ENCODE measurements at places on chromosomes 3 and 15.
A peak's percentile ranks its signal among the peaks of the same experiment; 100 is the strongest.

DNA sequence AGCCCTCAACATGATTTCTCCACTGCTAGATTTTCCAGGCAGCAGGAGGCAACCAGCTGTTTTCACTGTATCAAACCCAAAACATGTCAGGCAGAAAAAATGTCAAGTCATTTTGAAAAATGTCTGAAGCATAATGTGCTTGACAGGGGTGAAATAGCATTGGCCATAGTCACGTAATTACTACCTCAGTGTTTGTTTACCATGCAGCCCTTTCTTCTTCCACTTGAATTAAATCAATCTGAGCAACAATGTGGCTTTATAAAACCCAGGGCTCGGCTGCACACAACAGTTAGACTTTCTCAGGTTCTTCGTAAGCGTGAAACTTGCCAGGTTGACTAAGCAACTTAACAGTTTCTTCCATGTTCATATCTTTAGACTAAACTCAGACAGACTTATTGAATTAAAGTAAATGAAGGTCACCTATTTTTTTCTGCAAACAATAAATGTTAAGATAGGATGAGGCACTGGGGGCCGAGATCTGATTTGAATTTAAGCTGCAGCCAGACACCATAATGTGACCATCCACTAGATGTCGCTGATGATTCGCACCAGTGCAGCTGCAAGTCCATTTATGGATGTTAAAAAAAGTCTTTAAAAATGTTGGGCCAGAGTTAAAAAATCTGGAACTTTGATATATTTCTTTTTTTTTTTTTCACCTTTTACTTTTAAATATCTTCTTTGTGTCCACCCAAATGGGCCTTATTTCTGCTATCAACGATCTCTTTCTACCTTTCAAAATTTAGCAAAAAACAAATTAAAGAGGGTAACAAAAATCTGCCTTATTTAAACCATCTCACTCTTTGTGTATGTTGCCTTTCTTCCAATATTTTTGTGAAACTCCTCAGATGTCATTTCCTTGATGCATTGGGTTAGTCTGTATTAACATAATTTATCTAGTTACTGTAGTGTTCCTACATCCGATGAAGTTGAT, 305.9 kb downstream of the CACNA2D3 start:
- DNase-seq = peak; percentile 68

- DNase-seq = peak; percentile 48
Observed at GRCh38 chr15:52651868-52652267, 27.3 kb downstream of the ATOSA start.

GRCh38 chr3:177448987-177449359, 251.7 kb upstream of the TBL1XR1 start:
- DNase-seq = no peak

DNA sequence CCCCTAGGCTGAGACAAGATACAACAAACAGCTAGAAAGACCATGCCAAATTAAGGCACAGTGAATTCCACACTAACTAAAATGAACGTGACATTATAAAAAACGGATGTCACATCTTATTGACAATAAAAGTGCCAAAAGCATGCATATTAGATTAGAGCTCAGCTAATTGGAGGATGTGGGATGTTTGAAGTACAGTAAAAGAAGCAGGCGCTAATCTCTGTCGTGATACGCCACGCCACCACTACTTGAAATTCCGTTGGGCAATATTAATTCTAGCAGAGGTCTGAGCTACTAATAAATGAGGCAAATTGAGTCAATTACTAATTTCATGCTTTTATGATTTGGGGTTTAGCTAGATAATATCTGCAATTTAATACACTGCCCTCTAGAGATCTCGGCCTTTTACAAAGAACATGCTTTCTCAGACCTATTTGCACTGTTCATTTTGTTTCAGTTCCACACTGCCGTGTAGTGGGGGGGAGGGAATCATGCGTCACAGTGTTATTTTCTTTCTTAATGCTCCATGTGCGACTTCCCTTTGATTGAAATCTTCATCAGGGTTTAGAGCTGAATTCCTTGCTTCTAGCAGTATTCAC, 52.9 kb upstream of the ROBO2 start:
- DNase-seq = no peak

- DNase-seq = no peak
Observed at GRCh38 chr3:99714575-99714974, 76.2 kb downstream of the COL8A1 start.

- DNase-seq = no peak
Observed at GRCh38 chr3:193816656-193817311, 223.8 kb downstream of the OPA1 start.

- no peak for DNase-seq
Observed at GRCh38 chr3:79973917-79974595, 206.3 kb upstream of the ROBO1 start.

DNA sequence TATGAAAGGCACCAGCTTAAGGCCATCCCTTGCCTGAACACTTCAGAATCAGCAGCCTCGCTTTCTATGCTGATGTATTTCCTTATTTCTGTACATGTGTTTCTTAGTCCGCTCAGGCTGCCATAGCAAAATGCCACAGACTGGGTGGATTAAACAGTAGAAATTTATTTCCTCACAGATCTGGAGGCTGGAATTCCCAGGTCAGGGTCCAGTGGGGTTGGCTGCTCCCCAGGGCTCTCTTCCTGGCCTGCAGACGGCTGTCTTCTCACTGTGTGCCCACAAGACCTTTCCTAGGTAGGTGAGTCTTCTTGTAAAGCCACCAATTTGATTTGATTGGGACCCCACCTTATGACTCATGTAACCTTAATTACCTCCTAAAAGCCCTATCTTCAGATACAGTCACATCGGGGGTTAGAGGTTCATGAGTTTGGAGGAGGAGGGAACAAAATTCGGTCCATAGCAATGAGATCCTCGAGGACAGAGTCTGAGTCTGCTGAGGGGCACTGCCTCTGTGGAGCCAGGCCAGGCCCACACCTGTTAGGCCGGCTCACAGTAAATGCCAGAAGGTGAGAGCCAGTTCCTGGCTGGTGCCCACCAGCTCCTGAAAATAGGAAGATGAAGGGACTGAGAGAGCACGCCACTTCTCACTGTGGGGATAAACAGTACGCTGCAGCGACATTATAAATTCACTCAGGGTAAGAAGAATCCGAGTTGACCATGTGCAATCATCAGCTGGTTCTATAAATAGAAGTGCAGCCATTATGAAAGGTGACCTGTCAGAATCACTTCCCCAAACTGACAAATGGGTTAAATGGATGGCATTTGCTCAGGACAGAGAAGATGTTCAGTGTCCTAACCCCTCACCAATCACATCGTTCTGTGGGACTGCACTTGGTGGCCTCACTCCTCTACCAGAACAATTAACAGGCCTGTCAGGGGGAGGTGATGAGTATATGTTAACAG, 41.1 kb downstream of the CTXND1 start:
- no peak for DNase-seq

DNA sequence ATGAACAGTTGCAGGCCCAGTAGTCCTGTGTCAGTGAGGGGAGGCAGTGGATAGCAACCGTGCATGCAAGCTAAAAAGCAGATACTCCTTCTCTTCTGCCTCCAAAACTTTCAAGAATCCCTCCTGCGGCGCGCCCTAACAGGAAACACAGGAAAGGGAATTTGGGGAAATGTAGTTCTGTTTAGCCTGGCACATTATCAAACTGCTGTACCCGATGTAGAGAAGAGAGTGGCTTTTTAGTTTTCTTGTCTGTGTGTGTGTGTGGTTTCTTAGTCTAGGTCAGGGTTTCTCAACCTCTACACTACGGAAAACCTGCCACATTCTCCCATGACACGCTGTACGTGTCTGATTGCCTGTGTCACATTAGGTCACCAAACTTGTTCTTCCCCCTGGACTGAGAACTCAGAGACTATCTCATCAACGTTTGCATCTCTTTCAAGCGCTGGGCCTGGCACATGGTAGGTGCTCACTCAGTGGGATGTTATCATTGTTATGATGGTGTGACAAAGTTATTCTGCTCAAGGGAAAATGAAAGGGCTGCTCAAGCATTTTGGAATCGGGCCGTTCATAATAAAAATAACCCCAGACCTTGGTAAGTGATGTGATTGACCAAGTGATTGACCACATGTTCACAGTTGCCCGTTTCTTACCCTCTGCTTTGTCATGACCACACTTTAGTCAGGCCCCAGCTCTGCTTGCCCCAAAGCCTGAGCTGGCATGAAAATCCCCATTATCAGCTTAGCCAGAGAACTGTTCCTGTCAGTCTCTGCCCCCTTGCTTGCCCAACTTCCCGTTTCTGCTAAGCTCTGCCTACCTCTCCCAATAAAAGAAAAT, 33.2 kb downstream of the TM4SF4 start:
- peak; percentile 31 for DNase-seq

DNA sequence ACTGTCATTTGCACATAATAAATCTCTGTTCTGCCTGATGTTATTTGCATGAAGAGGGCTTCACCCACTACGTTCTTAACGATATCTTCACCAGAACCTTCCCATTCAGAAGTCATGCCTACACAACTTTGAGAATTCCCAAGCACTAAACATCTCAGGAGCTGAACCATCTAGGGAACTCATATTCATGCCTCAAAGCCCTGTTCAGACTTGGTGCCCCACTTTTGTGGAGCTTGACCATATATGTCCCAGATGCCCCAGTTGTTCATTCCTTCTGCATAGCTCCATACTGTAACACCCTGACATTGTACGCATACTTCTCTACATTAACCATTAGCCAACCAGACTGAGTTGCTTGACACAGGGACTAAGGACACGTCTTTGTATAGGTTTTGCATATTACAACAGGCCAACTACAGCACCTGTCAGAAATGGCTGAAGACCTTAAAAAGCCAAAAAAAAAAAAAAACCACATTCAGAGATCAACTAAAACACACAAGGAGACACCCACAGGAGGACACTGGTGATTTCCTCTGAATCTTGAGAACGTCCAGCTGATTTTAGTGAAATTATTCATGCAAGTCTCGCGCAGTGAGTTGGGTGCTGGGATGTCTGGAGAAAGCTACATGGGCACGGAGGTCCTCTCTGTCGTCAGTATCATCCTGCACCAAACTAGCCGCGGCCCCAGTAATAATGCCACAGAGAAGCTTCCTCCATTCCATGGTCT, 141.4 kb downstream of the FOXP1 start:
- no peak for DNase-seq

GRCh38 chr3:115843206-115843605, 219.9 kb downstream of the GAP43 start:
- DNase-seq = no peak

- DNase-seq = peak; percentile 88
Observed at GRCh38 chr15:41936649-41937567, 35.4 kb downstream of the EHD4 start.

- DNase-seq = peak; percentile 72
Observed at GRCh38 chr3:71984843-71985613, 200.1 kb upstream of the PROK2 start.

DNA sequence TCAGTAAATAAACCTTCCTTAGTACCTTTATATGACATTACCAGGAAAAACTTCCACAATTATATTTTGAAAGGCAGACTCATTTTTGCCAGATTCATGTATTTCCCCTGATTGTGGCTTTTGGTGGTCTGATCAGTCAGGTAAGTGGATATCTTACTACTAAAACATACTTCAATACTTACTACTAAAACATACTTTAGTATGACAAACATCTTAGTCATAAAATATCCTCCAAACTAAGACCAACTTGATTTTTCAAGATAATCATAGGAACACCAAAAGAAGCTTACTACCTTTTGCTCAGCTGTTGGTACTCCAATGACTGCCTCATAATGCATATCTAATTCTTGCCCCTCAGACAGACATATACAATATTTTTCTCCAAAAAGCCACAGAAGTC, 9.3 kb downstream of the TJP1 start:
- DNase-seq = no peak

DNA sequence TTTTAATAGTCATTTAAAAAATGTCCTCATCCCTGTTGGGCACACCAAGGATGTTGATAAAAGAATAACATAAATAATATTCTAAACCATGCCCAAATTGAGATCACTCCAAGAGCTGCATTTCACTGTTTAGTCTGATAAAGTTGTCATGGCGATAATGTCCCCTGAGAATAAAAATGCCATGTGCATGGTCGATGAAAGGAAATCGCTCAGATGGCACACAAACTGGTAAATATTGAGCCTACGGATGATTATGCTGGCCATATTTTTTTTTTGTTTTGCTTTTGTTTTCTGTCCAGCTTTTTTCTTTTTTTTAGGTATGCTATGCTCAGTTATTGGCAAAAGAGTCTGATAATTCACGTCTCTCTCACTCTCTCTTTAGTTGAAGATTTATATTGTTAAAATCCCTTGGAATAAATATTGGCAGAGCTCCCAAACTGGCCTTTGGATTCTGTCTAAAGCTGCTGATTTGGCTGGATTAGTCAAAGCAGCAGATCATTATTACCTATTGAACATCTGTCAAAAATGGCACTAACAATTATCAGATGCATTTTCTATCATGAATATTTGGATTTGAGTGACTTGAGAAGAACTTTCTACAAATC, 643.8 kb downstream of the SQOR start:
- DNase-seq = no peak

- DNase-seq = no peak
Observed at GRCh38 chr15:91884606-91885005, 31.1 kb downstream of the SLCO3A1 start.

DNA sequence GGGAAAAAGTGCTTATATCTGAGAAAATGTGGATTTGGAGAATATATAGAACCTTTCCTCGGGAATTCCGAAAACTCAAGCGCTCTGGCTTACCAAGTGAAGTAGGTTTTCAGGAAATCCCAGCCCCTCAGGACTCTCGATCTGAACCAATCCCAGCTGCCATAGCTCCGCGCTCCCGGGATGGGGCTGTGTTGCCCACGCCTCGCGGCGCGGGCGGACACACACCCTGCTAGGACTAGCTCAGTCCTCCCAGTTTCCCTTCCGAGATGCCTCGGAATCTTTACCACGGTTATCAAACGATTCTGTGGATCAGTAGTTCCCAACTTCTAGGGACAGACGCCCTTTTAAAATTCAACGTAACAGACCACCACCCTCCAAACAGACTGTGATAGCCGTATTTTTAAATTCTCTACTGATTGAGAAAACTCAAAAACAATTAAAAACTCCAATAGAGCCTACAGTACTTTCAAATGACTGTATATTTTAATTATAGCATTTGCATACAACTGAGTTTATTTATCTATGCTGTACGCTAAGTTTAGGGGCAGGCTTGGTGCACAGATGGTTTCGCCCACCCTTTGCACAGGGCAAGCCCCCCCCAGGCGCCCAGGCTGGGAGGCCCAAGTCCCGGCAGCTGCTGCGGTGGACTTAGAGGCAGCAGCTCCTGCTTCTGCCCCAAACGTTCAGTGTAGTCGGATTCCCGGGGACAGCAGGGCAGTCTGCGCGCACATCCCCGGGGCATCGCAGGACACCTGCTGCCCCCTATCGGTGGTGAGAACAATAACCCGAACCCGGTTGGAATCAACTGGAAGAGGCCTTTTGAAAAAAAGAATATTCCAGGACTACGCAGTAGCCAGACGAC, 52.3 kb downstream of the CCDC54 start:
- DNase-seq = peak; percentile 67

DNA sequence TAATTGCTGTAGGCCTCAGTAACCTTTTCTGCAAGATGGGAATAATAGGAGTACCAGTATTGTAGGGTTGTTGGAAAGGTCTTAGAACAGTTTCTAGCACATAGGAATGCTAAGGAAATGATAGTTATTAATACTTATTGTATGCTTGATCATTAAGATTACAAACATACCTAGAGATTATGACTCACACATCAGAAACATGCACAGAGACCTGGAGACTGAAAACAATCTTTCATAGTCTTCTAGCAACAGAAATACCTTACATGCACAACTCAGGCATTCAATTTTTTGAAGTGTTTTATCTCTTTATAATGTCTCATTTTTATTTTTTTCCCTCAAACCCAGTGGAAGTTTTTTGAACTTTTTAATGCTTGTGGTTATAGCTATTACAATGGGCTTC, 104.4 kb upstream of the ZBTB20 start:
- no peak for DNase-seq
